Body of pancreas (tissue), 4 donors: ENCODE measurements at places on chromosomes 7 and 10.
A peak's percentile ranks its signal among the peaks of the same experiment; 100 is the strongest.

DNA sequence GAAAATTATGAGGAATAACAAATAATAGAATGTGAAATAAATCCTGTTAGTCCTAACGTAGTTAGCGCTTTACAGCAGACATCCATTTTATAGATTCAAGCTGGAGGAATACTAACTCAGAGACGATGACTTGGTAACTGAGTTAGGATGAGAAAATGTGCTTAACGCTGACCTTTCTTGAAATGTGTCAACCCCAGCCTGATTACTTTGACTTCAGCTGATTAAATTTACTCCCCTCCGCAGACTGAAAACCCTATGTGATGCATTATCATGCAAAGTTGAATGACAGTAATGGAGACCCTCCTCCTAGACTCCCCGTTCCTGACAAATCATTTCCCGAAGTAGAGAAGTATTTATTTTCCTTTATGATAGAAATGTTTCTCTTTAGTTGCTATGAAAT, 54.5 kb downstream of the WDFY4 start:
- no peak for DNase-seq

- no peak for DNase-seq
Measured at GRCh38 chr7:68438016-68438415, 1160.3 kb upstream of the AUTS2 start.

DNA sequence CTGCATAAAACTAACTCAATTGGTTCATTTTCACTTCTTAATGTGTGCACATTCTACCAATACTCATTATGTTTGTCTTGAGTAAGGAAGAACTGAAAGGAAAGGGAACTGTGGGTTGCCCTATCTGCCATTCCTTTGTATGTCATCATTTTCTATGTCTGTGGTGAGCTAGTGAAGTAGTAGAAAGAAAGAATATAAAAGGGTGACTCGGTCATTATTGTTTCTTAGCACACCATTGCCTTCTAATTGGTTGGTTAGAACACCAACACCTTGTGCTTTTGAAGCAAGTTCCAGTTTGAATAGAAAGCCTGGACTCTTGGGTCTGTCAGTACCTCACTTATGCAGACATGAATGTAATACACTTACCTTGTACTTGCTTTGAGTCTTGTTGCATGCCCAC, 64.3 kb upstream of the MDFIC start:
- DNase-seq = no peak

DNA sequence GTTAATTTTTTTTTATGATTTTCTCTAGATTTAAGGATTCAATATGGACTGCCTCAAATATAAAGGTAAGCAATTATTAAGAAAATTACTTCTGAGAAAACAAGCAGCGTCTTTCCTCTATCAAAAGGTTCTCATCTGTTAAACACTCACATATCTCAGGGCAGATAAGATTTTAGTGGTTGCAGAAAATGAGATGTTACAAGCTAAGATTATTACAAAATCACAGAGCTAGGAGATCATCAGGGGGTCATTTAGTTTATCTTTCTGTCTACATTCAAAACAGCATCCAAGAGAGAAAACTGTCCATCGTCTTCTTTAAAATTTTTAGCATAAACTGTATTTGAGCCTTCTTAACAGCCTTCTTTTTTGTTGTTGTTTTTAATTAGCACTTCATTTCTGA, 29.1 kb upstream of the RHOBTB1 start:
- no peak for DNase-seq

- DNase-seq = peak; percentile 34
Measured at GRCh38 chr7:1899196-1899595, 229.1 kb downstream of the ELFN1 start.

GRCh38 chr10:124150189-124150806, 56.9 kb upstream of the CHST15 start:
- no peak for DNase-seq
